ENCODE measurements at places on chromosomes 3 and 15.

DNA sequence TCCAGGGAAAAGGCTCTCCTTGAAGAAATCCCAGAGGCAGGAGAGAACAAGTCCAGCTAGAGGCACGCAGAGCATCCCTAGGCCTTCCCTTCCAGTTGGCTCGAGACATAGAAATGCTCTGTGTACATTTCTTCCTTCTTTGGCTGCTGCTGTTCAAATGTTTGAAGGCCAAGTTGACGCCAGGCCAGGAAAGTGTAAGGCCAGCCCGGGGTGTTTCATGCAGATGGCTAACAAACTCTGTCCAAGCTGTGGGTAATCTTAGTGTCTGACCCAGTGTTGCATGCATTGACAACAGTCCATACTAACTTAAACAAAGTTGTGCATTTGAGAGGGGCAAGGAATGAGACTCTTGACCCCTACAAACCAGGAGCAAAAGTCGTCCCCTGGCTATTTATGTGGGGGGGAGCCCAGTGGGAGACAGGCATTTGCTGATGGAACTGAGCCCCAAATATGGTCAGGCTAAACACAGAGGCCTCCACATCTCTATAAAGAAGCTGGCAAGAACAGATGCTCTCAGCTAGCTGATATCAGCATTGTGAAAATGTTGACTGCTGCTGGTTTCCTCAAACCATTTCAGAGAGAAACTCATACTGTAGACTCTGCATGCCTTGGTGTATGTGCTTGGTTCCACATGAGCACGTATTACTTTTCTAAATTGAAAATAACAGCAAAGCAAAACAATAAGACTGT, 139.5 kb downstream of the ADAMTS9 start:
- DNase-seq: no peak

DNA sequence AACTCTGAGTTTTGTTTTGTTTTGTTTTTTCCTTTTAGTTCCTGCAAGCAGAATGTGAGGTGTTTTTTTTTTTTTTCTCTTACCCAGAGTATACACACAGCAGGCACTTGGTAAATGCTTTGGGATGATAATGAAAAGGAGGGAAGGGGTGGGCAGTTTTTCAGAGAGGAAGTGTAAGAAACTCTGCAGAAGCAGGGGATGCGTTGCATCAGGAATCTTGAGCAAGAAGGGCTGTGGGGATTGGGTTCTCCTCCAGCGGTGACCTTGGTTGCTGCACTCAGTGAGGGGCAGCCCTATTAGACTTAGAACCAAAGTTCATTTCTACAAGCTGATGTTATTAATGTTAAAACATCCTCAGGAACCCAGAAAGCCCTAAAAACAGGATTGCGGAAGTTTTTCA, 32.2 kb upstream of the TMEM158 start:
- no peak for DNase-seq

- DNase-seq: no peak
Observed at GRCh38 chr15:60003243-60004008, 685 bp upstream of the FOXB1 start.

- DNase-seq: no peak
Observed at GRCh38 chr3:3765661-3766060, 33.6 kb upstream of the LRRN1 start.

GRCh38 chr3:8095724-8096123, 405.9 kb upstream of the LMCD1 start:
- DNase-seq: no peak

- no peak for DNase-seq
Observed at GRCh38 chr3:126711121-126711760, 7.2 kb downstream of the CHCHD6 start.

DNA sequence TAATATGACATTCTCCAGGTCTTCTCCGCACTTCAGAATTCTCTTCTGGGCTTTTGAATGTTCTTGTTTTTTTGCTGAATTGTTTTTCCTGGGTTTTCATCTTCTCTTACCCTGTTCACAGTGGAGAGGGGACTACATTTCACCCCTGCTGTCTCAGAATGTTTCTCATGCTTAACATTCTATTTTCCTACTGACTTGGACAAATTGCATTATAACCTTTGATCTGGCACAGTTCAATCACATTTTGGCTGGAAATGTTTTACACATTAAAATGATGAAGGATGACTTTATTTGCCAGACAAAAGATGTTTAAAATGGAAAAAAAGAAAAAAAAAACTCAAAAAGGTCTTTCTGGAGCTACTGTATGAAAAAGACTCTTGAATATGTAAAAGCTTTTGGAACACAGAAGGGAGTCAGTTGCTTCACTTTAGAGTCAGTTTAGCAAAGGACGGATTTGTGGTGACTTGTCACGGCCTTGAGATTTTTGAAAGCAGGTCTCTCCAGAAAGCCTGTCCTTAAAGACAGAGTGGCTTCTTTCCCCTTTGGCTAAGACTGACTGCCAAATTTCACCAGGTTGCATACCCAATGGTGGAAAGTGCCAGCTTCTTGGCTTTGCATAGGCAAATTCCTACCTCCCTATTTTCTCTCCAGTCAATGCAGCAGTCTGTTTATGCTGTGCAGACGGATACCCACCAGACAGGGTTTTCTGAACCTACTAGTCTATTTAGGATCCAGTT, 401.0 kb upstream of the TBL1XR1 start:
- DNase-seq: no peak

GRCh38 chr15:73781038-73781925, 28.1 kb upstream of the INSYN1 start:
- no peak for DNase-seq

- DNase-seq: no peak
Observed at GRCh38 chr3:14689247-14689980, 14.5 kb downstream of the C3orf20 start.

DNA sequence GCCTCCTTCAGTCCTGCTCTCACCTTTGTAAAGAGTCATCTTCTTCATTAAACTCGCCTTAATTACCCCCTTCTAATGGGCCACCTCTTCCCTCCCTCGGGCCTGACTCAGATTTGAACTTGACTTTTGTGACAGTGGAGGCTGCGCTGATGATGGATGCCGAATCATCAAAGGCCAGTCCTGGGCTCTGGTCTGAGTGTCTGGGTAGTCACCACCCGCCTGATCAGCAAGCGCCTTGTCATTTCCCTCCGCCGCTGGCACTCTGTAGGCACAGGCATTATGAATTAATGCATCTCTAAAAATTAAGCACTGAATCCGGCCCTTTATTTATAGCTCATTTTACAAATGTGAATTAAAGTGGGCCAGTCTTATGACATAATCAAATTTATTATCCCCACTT, 116.7 kb upstream of the PROK2 start:
- DNase-seq: no peak

- DNase-seq: no peak
Observed at GRCh38 chr3:156677536-156677935, 3.1 kb downstream of the TIPARP start.

GRCh38 chr3:106794442-106794841, 582.8 kb upstream of the CCDC54 start:
- DNase-seq: no peak

GRCh38 chr3:156525808-156526207, 29.1 kb downstream of the SSR3 start:
- no peak for DNase-seq

GRCh38 chr3:74489050-74489792, 125.2 kb downstream of the CNTN3 start:
- no peak for DNase-seq

DNA sequence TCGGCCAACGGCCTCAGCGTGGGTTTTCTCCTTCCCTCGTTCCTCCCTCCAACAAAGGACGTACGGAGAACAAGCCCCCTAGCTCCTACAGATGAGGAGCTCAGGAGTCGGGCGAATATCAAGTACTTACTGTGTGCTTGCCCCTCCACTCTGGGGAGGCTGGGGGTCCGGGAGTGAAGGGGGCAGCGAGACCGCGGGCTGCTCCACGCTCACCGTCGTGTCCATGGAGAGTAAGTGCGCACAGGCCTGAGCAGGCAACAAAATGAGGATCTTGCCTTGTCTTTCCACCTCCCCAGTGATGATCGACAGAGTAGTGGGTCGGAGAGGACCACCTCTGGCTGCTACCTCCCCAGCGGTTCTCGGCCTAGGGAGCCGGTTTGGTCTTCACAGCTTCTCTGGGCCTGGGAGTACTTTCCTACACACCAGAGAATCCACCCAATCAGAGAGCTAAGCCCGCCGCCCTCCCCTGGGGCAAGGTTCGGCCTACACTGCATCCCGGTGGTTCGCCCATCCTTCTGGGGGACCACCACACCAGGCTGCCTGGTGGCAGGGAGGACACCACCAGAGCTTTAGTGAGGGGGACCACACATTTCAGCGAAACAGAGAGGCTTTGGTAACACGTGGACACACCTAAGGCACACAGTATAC, 603 bp upstream of the TRANK1 start:
- no peak for DNase-seq

- no peak for DNase-seq
Observed at GRCh38 chr15:91243826-91244225, 143.8 kb downstream of the SV2B start.

- no peak for DNase-seq
Observed at GRCh38 chr3:194732617-194733016, 46.9 kb downstream of the FAM43A start.

GRCh38 chr15:39442898-39443297, 138.0 kb upstream of the THBS1 start:
- no peak for DNase-seq

- no peak for DNase-seq
Observed at GRCh38 chr3:48426944-48427629, 2.8 kb downstream of the PLXNB1 start.

GRCh38 chr15:77497942-77498361, 77.3 kb downstream of the HMG20A start:
- DNase-seq: no peak

GRCh38 chr15:40953713-40954074, 423 bp downstream of the CHAC1 start:
- no peak for DNase-seq

DNA sequence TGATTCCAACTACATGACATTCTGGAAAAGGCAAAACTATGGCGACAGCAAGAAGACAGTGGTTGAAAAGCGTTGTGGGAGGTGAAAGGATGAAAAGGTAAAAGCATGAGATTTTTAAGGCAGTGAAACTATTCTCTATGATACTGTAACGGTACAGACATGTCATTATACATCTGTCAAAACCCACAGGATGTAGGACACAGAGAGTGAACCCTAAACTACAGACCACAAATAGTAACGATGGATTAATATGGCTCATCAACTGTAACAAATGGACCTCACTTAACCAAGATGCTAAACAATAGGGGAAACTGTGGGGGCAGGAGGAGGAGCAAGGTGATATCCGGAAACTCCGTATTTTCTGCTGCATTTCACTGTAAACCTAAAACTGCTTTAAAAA, 39.1 kb downstream of the MYO9A start:
- DNase-seq: no peak

- DNase-seq: peak; percentile 45
Observed at GRCh38 chr3:61936344-61936937, 375.1 kb downstream of the PTPRG start.

DNA sequence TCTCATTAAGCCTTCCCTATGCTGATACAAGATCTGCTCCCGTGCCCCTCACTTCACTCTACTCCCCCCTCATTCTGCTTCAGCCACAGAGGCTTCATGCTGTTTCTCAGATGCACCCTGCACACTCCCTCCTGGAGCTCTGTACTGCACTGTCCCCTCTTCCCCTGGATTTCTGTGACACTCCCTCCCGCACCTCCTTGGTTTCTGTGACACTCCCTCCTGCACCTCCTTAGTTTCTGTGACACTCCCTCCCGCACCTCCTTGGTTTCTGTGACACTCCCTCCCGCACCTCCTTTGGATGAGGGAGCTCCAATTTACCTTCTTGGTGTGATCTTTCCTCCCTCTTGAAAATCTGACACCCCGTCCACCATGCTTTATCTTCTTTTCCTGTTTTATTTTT, 28.2 kb downstream of the BDH1 start:
- no peak for DNase-seq

DNA sequence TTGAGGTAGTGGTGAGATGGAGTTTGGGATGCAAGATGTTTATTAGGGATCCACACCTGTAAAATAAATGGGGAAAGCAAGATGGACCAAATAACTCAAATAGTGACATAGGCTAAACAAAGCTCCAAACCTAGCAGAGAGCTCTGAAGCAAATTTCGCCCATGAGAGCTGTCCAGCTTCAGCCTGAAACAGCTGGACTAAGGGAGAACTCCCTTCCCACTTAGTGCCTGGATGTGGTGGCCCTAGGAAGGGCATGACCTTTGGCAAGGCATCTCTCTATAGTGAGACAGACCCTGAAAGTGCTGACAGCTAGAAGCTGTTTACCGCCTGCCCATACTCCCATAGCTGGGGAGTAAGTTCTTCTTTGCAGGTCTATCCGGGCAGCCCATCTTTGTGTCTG, 48.1 kb downstream of the COL6A5 start:
- DNase-seq: no peak

GRCh38 chr3:161305095-161305991, 66.0 kb downstream of the SPTSSB start:
- DNase-seq: peak; percentile 39

- no peak for DNase-seq
Observed at GRCh38 chr3:14861031-14861430, 42.3 kb downstream of the FGD5 start.

GRCh38 chr3:153045150-153045549, 116.9 kb upstream of the RAP2B start:
- no peak for DNase-seq

- no peak for DNase-seq
Observed at GRCh38 chr3:106299300-106300098, 430.7 kb upstream of the CBLB start.

- no peak for DNase-seq
Observed at GRCh38 chr15:68700455-68701123, 120.1 kb downstream of the ANP32A start.

DNA sequence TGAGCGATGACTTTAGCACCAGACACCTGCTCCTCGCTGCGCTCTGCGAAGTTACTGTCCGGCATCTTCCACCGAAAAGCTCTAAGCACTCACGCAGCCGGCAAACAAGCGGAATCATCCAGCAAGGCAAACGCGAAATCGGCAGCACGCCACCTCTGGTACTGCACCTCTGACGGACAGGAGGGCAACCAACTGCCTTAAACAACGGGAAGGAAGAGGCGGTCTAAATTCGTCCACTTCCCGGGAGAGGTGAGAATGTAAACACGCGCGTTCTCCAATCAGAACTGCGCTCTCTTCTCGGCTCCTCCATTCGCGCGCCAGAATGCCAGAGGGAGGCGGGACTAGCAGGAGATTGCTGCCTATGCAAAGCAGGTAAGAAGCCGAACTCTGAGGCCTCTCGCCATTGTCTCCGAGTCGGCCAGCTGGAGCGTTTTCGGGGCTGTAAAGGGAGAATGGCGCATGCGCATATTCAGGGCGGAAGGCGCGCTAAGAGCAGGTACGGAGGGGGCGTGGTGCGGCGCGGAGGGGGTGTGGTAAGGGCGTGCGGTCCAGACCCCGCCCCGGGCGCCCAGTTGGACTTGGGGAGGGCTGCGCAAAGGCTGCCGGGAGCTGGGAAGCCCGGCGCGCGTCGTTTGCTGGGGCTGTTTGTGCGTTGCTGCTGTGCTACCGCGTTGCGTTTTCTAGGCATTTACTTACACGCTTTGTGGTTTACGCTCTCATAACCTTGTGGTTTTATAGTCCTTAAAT, at the start of the genes BTD and HACL1:
BTD (plus strand) TSS at position 347 of the 747 bp plus-strand sequence. CDS start 33,695 bp downstream, outside the sequence.
HACL1 (minus strand) TSS at position 171 of the 747 bp plus-strand sequence; CDS start at position 65, 106 bp downstream.
- DNase-seq: peak; percentile 96
